ENCODE measurements at places on chromosomes 12 and 14. TPM values are rescaled to one million over a fixed set of nuclear protein-coding genes. Genes with fewer than 3 reads are reported as not detected.
A peak's percentile ranks its signal among the peaks of the same experiment; 100 is the strongest.

DNA sequence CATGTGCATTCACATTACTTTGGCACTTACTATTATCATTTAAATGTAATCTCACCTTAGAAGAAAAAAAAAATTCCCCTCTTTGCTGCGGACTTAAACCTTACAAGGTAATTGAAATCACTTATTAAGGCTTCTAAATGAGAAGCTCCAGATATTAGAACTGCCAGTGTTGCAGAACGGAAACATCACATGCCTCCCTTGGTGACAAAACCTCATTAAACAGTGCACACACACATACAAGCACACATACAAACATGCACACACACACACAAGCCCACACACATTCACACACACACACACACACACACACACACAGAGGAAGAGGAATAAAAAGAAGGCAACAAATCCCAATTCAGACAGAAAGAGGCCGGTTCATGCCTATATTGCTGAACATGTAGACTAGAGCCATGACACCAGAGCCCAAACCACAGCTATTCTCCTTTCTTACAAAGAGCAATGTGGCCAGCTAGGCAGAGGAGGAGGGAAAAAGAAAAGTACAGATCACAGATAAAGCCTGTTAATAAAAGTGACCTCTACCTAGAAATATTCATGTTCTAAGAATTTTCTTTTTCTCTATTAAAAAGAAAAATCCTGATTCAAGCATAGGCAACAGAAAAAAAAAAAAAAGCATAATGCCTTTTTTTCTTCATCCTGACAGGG is 405.2 kb upstream of the FLRT2 start:
- no peaks in the 10 kb centered on the region for H3K27me3 ChIP-seq
- H3K4me1 ChIP-seq: no peaks in the 10 kb centered on the region
- DNase-seq: no peak
- H3K36me3 ChIP-seq: no peaks in the 10 kb centered on the region

- no peaks in the 10 kb centered on the region for H3K4me1 ChIP-seq
- H3K36me3 ChIP-seq: 0 out of 2 replicates have a peak, but pooled peaks cover 3% of the 10 kb centered on the region
- no peaks in the 10 kb centered on the region for H3K27me3 ChIP-seq
These were observed 1.0 kb upstream of the EML1 start for GRCh38 chr14:99792210-99792535.

The KCNH5 gene
- total RNA-seq: 0.09 TPM

The LRP1-AS gene
- total RNA-seq: not detected

DNA sequence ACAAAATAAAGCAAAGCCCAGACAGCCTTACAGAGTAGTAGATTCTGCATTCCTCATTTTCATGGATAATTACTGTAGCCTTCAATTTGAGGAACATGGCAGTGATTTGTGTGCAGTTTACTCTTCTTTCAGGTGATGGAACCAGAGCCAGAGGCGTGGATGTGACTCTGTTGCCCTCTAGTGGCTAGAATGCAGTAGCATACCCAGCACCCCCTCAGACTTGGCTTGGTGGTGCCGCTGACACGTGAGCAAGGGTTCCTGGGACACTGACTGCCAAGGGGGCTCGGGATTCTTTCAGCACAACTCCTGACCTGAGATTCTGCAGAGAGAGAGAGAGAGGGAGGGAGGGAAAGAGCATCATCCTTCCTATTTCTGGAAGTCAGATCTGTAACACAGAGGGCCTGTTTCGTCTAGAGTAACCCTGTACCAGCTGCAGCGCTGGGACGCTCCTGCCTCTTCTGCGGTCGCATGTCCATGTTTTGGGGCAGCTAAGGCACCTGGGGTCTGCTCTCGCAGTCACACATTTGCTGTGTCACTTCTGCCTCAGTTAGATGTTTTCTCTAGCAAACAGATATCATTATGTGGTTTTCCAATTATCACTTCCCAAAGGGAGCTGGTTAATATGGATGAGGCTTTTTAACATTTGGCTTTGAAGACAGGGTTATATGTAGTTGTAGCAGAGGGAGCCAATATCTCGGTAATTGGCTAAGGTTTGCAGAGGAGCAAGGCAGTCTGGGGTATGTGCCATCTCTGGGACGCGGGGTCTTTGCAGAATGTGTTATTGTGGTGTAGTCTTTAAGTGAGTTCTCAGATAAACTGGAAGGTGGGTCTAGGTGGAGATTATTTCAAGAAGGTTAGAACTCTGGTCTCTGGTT is 428.1 kb downstream of the NRXN3 start:
- DNase-seq: peak; percentile 88
- H3K27ac ChIP-seq: no peak overlapping the region
- H3K27me3 ChIP-seq: no peaks in the 10 kb centered on the region
- no peaks in the 10 kb centered on the region for H3K36me3 ChIP-seq
- no peaks in the 10 kb centered on the region for H3K4me1 ChIP-seq
- H3K4me3 ChIP-seq: peak overlapping the region; percentile 29

The SERPINA4 gene
- total RNA-seq: not detected

The DPPA3 gene
- total RNA-seq: 2.0 TPM

All from H9 (cell line).